ENCODE measurements at places on chromosomes 12 and 14.

GRCh38 chr12:75876832-75877762 lies 154.5 kb downstream of the PHLDA1 start:
- no peak for DNase-seq

DNA sequence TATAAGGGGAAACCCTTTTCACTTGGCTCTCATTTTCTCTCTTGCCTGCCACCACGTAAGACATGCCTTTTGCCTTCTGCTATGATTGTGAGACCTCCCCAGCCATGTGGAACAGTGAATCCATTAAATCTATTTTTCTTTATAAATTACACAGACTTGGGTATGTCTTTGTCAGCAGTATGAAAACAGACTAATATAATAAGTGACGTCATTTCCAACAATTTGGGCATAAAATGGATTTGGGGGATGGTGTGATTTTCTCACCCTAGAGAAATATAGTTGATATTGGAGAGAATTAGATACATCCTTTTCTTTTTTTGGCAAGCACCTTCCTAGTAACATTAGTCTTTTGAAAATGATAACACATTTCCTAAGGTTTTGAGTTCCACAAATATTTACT lies 490.5 kb downstream of the TMEM132D start:
- DNase-seq: no peak

DNA sequence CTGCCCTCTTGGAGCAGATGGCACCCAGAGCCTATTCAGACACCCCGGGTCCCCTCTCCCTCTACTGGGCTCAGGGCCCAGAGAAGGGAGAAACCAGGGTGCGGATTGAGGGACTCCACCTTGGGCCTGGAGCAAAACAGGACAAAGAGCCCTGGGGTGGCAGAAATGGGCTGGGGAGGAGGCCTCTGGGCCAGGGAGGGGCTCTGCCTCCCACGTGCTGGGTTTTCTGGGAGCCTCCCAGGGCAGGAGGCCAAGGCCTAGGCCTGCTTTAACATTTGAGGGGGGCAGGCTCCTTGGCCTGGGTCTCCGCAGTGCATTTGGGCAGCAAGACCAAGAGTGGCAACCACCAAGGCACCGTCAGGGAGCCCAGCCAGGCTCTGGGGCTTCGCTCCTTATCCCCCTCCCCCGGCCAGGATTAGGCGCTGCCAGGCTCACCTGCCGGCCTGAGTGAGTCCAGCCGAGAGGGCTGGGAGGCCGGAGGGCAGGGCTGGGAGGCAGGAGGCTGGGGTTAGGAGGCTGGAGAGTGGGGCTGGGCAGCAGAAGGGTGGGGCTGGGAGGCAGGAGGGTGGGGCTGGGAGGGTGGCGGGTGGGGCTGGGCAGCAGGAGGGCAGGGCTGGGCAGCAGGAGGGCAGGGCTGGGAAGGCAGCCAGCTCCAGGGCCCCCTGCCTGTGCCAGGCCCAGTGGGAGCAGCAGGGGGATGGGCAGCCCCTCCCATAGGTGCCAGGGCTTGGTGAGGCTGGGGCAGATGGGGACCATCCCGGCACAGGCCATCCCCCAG lies 101.8 kb upstream of the EIF5 start:
- DNase-seq: no peak

GRCh38 chr12:96177013-96177412 lies 17.2 kb upstream of the ELK3 start:
- no peak for DNase-seq

DNA sequence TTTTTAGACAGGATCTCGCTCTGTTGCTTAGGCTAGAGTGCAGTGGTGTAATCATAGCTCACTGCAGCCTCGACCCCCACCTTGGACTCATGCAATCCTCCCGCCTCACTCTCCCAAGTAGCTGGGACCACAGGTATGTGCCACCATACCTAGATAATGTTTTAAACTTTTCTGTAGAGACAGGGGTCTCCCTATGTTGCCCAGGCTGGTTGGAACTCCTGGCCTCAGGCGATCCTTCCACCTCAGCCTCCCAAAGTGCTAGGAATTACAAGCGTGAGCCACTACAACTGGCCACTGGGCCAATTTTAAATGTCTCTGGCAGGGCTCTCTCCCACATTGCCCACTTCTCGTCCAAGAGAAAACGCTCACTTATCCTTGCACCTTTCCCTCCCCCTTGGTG lies 66.5 kb upstream of the DACT1 start:
- DNase-seq: no peak

DNA sequence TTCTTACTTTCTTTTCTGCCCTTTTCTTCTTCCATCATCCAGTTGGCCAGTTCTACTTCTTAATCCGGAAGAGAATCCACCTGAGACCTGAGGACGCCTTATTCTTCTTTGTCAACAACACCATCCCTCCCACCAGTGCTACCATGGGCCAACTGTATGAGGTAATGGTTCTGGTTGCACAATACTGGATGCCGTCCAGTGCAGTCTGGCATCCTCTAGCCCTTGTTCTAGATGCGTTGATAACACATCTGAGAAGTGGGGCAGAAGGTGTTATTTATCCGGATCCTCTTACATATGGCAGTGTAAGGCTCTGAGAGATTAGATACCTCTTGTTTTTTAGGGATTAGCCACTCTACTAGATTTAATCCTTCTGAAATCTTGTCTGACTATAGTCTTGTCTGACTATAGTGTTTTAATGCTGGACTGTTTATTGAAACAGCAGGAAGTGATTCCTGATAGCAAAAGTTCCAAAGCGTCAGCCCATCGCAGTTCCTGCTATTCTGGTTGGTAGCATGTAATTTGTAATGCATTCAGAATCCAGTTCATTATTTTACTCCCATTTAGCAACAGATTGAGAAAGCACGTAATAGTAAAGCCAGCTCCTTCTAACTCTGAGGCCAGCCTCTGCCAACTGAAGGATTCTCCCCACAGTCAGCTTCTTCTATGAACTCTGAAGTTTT lies 7.9 kb downstream of the GABARAPL1 start:
- DNase-seq: no peak

DNA sequence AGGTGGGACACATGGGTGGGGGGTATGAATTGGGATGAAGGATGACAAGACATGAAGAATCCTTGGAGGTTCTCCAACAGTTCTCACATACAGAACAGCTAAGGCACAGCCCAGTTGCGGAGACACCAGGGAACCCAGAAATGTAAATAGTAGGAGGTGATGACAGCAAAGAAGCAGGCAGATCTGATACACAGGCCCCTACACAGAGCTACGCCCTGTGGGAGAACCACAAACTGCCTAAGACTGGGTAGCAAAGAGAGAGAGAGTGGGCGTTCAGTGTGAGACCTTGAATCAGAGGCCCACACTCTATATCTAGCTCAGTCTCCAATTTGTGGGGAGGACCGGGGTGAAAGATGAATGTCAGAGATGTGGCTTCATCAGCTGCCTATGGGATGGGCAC lies 9.5 kb upstream of the NUMB start:
- DNase-seq: no peak

DNA sequence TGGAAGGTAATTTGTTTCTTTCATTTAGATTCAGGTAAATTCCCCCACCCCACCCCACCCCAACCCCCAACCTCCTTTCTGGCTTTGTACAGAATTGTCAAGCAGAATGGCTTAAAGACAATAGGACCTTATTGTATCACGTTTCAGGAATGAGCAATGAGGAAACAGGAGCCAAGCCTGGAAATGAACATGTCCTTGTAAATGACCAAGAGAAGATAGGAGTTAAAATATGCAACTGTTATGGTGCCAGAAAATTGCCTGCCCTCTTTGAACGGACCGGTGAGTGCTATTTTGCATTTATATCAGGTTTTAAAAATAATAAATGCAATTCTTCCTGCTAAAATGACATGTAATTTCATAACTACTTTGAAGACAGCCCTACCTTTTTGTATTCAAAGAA lies 141.6 kb upstream of the PELI2 start:
- DNase-seq: no peak

GRCh38 chr14:101150039-101150610 lies 246.6 kb upstream of the RTL1 start:
- no peak for DNase-seq

DNA sequence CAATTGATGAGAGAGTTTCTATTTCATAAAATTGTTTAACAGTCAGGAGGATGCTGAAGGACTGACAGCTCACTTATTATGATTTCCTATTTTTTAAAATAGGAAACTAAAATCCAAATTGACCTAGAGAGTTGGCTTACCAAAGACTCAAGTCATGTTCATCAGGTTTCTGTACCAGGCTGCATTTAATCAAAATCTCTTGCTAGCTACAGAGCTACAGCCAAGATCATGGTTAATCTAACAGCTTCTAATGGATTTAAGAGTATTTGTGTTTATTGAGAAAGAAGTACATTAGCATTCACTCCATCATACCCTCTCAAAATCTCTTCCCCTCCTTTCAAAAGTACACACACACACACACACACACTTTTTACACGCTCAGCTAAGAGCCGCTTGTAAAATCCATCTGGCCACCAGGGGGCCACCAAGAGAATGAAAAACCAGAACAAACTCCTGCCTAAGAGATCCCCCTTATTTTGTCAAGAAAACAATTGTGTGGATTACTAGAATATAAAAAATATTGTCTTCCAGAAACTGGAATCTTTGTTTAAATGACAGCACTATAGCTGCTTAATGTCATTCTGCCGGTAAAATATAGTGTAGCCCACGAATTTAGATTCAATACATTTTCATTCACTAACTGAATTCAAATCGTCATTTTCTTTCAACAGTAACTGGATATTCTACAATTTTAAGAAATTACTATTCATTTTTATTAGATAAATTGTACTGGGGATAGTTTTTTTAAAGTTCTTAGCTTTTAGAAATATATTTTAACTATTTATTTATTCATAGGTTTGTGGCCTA lies 334.0 kb downstream of the BTG1 start:
- peak; percentile 50 for DNase-seq

DNA sequence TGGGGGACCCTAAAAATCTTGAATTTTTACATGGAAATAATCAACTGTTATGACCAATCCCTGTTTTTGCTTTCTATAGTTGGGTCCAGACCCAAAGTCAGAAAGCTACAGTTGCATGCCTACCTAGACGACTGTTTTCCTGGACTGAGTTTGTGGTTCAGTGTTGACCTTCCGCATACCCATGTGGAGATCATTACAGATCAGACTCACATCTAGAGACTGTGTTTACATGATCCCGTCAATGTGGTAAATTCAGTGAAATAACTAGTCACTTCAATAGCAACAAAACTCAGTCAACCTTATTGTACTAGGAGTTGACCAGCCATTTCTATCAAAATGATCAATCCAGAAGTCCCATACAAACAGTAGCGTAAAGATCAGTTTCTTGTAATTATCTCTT lies 257.6 kb downstream of the EGLN3 start:
- DNase-seq: no peak

DNA sequence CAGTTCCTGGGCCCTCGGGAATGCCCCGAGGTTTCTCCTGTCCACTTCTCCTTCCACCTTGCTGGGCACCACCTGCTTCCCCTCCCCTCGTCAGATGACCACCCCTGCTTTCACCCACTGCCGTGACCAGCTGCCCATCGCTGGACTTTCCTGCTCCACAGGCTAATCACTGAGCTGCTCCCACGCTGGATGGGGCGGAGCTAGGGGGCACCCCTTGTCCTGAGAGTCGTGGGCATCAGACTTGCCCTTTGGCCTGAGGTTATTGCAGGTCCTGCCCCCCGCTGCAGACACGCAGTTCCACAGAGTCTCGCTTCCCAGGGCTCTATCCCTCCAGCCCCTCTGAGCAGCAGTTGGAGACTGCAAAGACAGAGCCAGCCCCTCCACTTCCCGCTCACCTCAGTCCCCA lies 427 bp downstream of the SLC6A12 start:
- no peak for DNase-seq

DNA sequence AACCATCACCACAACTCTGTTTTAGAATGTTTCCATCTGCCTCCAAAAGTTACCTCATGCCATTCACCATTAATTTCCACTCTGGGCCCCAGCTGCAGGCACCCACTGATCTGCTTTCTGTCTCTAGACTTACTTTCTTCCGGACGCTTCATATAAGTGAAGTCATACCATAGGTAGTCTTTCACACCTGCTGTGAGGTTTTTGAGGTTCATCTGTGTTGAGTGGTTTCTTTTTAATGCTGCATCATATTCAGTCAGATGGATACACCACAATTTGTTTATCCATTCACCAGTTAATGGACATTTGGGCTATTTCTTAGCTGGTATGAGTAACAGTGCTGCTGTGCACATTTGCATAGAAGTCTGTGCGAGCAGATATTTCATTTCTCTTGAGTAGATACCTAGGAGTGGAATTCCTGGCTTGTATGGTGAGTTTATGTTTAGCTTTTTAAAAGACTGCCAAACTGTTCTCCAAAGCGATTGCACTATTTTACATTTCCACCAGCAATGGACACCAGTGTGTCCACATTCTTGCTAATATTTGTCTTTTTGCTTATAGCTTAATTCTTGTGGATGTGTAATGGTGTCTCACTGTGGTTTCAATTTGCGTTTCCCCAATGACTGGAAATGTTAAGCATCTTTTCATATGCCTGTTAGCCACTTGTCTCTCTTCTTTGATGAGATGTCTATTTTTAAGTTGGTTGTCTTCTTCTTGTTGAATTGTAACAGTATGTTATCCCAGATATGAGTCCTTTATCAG lies 48.3 kb downstream of the ZFYVE21 start:
- DNase-seq: no peak

DNA sequence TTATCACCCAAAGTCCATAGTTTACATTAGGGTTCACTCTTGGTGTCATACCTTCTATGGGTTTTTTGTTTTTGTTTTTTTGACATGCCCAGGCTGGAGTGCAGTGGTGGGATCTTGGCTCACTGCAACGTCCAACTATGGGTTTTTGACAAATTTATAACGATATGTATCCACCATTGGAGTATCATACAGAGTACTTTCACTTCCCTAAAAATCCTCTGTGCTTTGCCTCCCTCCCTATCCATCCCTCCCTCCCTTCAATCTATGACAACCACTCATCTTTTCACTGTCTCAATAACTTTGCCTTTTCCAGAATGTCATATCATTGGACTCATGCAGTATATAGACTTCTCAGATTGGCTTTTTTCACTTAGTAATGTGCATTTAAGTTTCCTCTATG lies 139.0 kb upstream of the CCDC198 start:
- no peak for DNase-seq

- DNase-seq: no peak
These were observed 81.7 kb downstream of the RIN3 start for GRCh38 chr14:92595267-92595666.

DNA sequence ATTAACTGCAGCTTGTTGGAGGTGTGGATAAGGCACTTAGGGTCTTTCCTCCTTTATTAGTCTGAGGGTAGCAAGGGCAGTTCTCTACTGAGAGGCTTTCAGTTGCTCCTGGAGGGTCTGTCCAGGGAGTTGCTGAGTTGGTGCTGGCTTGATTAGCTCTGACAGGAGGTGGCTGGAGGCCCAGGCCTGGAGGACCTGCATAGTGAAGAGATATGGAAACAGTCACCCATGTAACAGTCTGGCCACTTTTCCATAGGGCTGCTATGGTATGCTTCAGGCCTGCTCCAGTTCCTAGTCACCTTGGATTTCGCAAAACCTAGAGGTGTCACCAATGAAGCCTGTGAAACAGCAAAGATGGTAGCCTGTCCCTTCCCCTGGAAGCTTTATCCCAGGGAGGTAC lies 143.3 kb upstream of the SLC38A2 start:
- DNase-seq: no peak

- DNase-seq: no peak
These were observed 65.8 kb upstream of the SLC8A3 start for GRCh38 chr14:70254476-70254961.

- DNase-seq: no peak
These were observed 29.4 kb downstream of the SLC24A4 start for GRCh38 chr14:92352158-92352985.

GRCh38 chr12:54005853-54006558 lies 2.8 kb upstream of the HOXC8 start:
- DNase-seq: peak; percentile 82

GRCh38 chr12:62966990-62967506 lies 32.1 kb upstream of the PPM1H start:
- DNase-seq: no peak
